Activated CD4-positive, CD25-positive, alpha-beta regulatory T cell (primary cell): ENCODE measurements at places on chromosomes 5 and 9.

- no peak for DNase-seq
Measured at GRCh38 chr5:102307232-102307631, 11.1 kb upstream of the SLCO4C1 start.

- DNase-seq: no peak
Measured at GRCh38 chr9:89781838-89782540, 177.2 kb downstream of the GADD45G start.

DNA sequence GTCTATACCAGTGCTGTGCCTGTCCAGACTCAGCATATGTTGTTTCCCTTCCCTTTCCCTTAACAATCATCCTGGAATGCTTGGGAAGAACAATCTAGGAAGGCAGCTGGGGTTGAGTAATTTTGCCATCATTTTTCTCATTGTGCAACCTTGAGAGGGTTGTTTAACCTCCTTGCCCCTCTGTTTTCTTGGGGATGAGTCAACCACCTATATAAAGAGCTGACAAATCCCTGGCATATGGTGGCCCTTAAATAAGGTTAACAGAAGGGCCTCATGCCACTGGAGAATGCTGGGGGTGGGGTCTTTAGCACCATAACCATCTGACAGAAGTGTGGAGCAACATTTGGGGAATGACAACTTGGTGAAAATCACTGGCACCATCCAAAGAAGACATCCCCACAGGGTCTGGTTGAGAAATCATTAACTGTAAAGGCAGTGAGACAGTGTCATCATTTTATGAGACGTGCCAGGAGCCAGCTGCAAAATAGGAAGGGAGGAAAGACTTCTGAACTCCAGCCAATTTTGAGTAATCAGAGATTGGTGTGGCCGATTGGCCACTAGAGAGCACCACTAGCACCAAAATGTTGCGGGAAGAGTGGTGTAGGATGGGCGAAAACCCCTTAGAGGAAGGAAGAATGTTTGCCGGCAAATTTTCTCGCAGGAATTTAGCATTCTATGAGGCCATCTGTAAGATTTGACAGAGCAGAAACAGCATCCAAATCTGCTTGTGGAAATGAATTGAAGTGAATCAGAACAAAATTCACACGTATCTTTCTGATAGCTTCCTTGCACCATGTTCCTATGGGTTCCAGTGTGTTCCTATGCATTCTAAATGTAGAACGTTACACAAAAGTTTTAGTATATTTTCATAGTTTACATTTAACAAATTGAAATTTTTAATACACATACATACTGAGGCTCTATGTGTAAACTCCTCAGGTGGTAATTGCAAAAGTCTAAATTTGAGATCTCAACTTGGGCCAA lies 113.8 kb downstream of the MSX2 start:
- no peak for DNase-seq

- DNase-seq: no peak
Measured at GRCh38 chr9:115211413-115212124, 93.6 kb upstream of the TNC start.

- DNase-seq: no peak
Measured at GRCh38 chr5:123474228-123474627, 37.7 kb upstream of the CSNK1G3 start.

DNA sequence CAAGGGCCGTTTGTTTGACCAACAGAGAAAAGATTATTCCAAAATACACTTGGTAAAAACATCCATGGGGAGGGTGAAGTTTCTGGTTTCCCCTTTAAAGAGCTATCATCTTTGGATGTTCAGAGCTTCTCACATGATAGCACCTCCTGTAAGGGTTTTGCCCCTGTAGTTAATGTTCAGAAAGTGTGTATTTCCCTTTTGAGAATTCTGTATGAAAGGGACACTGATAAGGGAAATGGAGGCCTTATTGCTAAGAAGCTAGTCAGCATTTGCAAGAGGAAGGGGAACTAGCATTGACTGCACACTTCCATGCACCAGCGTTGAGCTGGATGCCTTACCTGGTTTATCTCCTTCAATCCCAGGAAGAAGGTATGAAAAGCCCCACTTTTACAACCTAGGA lies 31.5 kb upstream of the C5orf58 start:
- DNase-seq: no peak

DNA sequence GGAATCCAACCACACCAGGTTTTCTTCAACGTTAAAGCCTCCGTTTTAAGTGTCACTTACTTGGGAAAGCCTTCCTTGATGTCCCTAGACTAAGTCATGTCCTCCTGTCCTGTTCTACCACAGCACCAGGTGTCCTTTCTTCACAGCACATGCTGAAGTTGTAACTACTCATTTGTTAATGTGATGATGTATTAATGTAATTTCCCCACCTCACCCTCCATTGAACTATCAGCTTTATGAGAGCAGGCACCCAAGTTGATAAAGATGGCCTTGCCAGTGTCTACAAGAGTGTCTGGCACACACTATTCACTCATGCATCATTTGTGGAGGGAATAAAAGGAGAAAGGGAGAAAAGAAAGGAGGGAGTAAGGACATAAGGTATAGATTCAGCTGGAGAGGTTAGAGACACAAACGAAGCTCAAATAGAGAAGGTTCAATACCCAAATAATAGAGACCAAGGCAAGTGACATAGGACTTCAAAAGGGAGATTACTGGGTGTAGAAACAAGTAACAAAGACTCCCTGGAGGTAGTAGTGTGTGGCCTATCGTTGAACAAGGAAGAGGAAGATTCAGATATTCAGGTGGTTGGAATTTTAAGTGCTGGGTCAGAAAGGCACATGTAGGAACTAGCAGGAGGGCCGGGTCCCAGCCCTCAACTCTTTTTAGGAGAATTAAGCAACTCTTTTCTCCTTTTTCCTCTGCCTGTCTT lies 6.6 kb downstream of the ITK start:
- no peak for DNase-seq

GRCh38 chr9:93911136-93911745 lies 43.9 kb downstream of the BARX1 start:
- DNase-seq: no peak

- no peak for DNase-seq
Measured at GRCh38 chr5:143311428-143311827, 92.1 kb downstream of the NR3C1 start.

DNA sequence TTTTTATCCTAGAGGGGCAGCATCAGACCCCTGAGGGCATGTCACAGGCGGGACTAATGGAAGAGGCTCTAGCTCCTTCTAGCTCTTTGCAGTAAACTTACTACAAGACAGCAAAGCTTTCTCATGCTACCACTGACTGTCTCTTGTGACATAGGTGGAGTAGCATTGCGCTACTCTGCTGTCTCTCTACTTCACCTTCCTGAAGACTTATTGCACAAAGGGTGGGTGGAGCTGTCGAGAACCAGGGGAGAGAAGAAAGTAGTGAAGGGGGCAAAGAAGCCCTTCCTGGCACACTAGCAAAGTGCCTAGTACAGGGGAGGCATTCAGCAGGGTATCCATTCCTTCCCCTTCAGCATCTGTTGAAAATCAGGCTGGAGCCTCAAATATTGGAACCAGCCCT lies 36.1 kb upstream of the NEK6 start:
- no peak for DNase-seq

DNA sequence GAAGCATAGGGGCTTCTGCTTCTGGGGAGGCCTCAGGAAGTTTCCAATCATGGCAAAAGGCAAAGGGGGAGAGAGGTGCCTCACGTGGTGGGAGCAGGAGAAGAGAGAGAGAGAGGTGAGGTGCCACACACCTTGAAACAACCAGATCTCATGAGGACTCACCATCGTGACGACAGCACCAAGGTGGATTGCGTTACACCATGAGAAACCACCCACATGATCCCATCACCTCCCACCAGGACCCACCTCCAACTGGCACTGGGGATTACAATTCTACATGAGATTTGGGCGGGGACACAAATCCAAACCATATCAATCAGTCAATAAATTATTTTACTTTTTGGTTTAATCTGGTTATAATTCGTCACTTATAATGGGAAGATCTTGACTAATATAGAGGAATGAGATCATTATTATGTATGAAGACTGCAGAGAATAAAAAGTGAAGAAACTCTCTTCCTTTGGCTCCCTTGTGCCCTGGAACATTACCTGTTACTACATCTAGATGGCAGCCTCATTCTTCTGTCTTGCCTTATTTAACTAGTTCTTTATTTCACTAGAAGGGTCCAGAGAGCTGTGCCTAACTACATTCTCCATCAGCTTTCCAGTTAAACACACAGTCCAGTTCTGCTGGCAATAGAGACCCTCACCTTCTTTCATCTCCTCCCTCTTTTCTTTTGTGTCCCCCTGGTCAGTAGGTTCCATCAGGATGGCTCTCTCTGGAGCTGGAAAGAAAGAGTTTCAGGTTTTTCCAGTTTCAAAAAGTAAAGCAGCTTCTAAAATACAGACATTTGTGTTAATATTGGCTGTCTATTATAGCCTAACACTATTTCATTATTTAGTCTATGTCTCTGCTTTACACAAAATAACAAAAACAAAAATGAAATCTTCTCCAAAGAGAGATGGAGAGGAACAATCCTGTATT lies 21.7 kb upstream of the SPINK7 start:
- no peak for DNase-seq

GRCh38 chr9:126081746-126082145 lies 244.9 kb upstream of the MVB12B start:
- no peak for DNase-seq

GRCh38 chr9:81898851-81899250 lies 29.4 kb upstream of the SPATA31D4 start:
- DNase-seq: no peak

DNA sequence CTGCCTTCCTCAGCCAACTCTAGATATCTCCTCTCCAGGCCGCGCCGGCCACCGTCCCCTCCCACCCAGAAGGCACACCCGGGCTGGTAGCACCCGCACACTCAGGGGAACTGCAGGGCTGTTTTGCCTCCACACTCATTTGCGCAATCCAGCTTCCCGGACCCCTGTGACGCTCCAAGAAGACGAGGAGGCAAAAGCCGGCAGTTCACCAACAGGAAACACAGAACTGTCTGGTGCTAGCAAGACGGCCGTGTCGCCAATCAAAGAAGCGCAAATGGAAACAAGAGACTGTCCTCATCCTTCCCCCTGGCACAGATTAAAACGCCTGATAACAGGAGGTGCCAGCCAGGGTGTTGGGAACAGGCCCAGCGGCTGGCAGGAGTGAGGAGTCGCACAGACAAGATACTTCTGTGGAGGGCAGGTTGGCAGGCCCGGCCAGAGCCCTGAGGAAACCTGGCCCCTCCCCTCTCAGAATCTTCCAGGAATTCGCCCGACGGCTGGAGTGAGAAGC lies 7.8 kb downstream of the AGPAT2 start:
- DNase-seq: no peak

- DNase-seq: no peak
Measured at GRCh38 chr5:19297934-19298333, 690.1 kb downstream of the CDH18 start.

GRCh38 chr5:168656633-168657032 lies 77.5 kb upstream of the PANK3 start:
- no peak for DNase-seq

DNA sequence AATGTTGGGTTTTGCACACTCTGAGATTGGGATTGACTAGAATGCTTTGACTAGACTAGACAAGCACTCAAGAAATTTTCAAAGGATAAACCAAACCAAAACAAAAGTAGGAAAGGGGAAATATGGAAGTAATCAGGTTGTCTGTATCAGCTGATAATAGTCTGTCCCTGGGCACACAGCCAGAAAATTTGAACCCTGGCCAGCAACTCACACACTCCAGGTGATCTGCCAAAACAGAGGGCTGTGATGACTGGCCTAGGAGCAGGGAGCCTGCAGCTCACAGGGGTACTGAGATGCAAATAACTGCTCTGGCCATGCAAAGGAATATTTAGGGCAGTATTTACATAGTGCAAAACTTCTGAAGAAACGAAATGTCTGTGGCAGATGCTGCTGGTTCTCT lies 112.3 kb upstream of the SMIM23 start:
- DNase-seq: no peak

GRCh38 chr5:34822956-34823715 lies 15.8 kb upstream of the TTC23L start:
- no peak for DNase-seq

DNA sequence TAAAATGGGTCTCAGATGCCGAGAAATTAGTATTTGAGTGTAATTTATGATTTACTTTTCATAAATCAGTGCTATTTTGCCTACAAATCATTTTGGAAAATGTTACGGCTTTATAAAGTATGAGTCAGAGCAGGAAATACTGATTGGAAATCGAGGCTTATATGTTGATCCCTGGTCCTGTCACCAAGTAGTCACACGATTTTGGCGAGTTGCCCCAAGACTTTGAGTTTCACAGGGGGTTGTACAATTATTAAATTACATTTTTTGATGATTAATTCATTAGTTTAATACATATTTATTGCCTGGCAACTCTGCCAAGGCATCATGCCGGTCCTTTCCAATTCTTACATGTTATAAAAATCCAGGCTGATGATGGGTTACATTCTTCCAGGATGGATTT lies 443.9 kb upstream of the KLF4 start:
- no peak for DNase-seq

GRCh38 chr5:1204693-1205242 lies 3.4 kb downstream of the SLC6A19 start:
- no peak for DNase-seq

DNA sequence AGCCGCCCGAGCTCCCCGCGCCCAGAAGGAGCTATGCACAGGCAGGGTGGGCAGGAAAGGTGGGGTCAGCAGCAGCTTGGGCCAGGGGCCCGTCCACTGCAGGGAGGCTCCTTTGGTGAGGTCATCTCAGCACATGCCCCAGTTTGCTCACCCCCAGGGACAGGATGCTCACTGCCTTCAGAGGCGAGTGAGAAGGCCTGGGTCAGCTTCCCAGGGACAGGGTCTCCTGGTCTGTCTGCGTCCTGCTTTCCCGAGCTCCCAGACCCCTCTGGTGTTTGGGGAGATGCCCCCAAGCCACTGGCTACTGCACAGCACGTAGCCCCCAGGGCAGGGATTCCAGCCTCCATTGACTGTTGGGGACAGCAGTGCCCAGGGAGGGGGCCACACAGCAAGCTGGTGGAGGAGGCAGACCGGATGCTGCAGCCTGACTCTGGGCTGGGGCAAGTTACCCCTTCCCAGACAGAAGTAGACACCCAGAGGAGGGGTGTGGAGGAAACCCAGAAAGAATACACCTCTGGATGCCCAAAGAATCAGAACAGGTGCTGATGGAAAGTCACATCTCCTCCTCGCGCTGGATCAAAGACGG lies 581 bp upstream of the SARDH start:
- DNase-seq: no peak

- DNase-seq: no peak
Measured at GRCh38 chr5:124745928-124746915, at the start of gene ZNF608. TSS of gene ZNF608 (minus strand) at chr5:124746639. CDS start at chr5:124744989, 1,650 bp downstream.

DNA sequence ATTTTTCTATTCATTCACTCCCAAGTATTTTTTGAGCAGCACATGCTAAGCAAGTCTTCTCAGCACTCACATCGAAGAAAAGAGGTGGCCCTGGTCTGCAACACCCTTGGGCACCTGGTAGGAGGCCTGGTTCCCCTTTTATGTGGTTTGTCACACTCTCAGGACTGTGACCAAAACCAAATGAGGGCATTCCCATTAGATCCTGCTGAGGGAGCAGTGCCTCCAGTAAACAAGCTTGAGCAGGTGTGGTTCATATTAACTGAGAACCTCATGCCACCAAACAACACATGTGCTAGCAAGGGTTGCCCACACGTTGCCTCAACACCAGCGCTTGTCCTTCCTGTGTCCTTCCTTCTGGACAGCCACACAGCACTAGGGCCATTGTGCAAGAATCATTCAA lies 26.9 kb upstream of the SYK start:
- no peak for DNase-seq

GRCh38 chr5:81371354-81371876 lies 22.5 kb downstream of the ACOT12 start:
- DNase-seq: no peak
